Mammary microvascular endothelial cell (primary cell): ENCODE measurements at places on chromosomes 3 and 15. TPM values are rescaled to one million over a fixed set of nuclear protein-coding genes. Genes with fewer than 3 reads are reported as not detected.

CHRNA5 gene
- 3.9 and 7.2 TPM in 2 replicates for total RNA-seq

ACKR2 gene
- total RNA-seq: 0.59 and 0.67 TPM in 2 replicates

LDHAL6B gene
- not detected in 2 replicates for total RNA-seq

MAGEL2 gene
- not detected in 2 replicates for total RNA-seq

HIGD2B gene
- not detected in 2 replicates for total RNA-seq

LOXL1 gene
- total RNA-seq: 1.4 and 2.5 TPM in 2 replicates

CPA3 gene
- 0.33 and 2.3 TPM in 2 replicates for total RNA-seq

CCR4 gene
- total RNA-seq: 2.3 and 2.6 TPM in 2 replicates

GPR62 gene
- 0.20 TPM in 1 of 2 replicates, not detected in the other for total RNA-seq

NPAP1 gene
- total RNA-seq: not detected in 2 replicates

CFAP92 gene
- 0.10 and 0.27 TPM in 2 replicates for total RNA-seq

LRRC2 gene
- total RNA-seq: 0.47 and 0.64 TPM in 2 replicates

SERINC4 gene
- 0.05 TPM in 1 of 2 replicates, not detected in the other for total RNA-seq

CCR8 gene
- not detected in 2 replicates for total RNA-seq

NUP210 gene
- total RNA-seq: 0.33 and 0.59 TPM in 2 replicates

SLC49A4 gene
- 7.5 and 9.7 TPM in 2 replicates for total RNA-seq

PRSS50 gene
- total RNA-seq: not detected in 2 replicates

TRIM42 gene
- not detected in 2 replicates for total RNA-seq

TTC21A gene
- total RNA-seq: 2.2 and 2.4 TPM in 2 replicates

PLSCR4 gene
- 43.8 and 45.5 TPM in 2 replicates for total RNA-seq

A4GNT gene
- not detected in 2 replicates for total RNA-seq

SETD5 gene
- 25.6 and 25.9 TPM in 2 replicates for total RNA-seq

CCDC54 gene
- total RNA-seq: not detected in 2 replicates

C3orf85 gene
- not detected in 2 replicates for total RNA-seq

IGF1R gene
- 11.9 and 15.8 TPM in 2 replicates for total RNA-seq
